Activated B cell treated with CpG ODN at 0.5 μM for 24 hours (primary cell): ENCODE measurements at places on chromosomes 12 and 14.

GRCh38 chr14:69675877-69676416, 64.6 kb downstream of the SUSD6 start:
- DNase-seq = no peak

DNA sequence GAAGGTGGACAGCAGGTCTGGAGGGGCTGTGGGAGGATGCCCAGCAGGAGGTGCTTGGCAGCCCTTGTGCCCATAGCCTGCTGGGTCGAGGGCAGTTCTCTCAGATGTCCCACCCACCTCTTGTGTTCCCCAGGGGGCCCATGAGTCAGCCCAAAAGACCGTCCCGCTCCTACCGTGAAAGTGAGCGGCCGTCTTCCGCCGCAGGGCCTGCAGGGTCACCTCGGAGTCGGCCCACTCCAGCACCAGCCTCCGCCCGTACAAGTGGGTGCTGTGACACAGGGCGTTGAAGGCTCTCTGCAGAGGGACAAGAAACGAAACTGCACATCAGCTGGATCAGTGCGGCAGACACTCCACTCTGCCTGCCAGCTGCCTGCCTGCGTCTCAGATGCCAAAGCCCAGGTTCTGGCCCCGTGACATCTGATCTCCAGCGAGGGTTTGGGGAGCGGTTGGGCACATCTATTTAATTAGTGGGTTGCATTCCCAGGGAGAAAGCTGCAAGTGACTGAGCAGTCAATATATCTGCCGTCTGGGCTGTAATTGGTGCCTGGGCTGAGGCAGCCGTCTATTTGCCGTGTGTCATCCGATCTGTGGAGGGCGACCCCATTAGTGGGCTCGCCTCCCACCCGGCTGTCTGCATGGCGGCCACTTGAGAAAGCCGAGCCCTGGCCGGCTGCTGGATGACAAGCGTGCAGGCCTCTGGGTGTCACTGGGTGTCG, 121.5 kb downstream of the RBM19 start:
- DNase-seq = no peak

GRCh38 chr12:102812344-102812743, 104.7 kb downstream of the PAH start:
- no peak for DNase-seq

- no peak for DNase-seq
Observed at GRCh38 chr14:20799892-20800544, 2.6 kb downstream of the RNASE1 start.

DNA sequence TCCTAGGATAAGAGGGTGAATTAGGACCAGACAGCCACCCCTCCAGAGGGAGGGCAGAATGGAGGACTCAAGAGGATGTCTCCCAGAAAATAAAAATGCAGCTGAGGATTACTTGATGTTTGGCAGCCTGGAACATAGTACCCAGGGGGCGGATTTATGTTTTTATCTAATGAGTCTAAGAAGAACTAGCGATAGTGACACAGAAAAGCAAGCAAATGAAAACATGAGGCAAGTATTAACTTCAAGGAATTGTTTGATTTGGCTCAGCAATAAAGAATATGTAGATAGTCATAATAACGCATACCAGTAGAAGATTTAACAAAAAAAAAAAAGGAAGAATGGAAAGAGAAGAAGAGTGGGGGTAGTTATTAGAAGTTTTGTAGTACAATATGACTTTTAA, 10.0 kb upstream of the SLC7A8 start:
- no peak for DNase-seq
